ENCODE measurements at places on chromosomes 13 and 19. TPM values are rescaled to one million over a fixed set of nuclear protein-coding genes. Genes with fewer than 3 reads are reported as not detected.

The ACP7 gene
- total RNA-seq: not detected

The PARP4 gene
- 37.3 TPM for total RNA-seq

The URAD gene
- total RNA-seq: not detected

The PSG6 gene
- not detected for total RNA-seq

- no peak for DNase-seq
Measured at GRCh38 chr13:44678197-44678596, 102.1 kb upstream of the TSC22D1 start.

DNA sequence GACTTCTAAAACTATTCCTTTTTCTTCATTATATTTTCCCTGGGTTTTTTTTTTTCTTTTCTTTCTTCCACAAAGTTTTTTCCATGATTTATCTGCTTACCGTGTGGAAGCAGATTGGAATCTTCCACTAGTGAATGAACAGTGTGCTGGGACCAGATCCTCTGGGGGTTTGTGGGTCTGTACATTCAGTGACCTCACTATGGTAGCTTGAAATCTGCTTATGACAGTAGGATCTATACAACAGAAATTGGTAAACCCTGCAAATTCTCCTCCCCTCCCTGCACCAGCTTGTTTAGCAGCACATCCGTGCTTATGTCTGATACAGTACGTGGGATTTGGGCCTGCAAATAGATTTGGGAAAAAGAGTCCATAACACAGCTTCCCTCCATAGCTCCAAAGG, 26.0 kb upstream of the MAB21L1 start:
- no peak for DNase-seq

DNA sequence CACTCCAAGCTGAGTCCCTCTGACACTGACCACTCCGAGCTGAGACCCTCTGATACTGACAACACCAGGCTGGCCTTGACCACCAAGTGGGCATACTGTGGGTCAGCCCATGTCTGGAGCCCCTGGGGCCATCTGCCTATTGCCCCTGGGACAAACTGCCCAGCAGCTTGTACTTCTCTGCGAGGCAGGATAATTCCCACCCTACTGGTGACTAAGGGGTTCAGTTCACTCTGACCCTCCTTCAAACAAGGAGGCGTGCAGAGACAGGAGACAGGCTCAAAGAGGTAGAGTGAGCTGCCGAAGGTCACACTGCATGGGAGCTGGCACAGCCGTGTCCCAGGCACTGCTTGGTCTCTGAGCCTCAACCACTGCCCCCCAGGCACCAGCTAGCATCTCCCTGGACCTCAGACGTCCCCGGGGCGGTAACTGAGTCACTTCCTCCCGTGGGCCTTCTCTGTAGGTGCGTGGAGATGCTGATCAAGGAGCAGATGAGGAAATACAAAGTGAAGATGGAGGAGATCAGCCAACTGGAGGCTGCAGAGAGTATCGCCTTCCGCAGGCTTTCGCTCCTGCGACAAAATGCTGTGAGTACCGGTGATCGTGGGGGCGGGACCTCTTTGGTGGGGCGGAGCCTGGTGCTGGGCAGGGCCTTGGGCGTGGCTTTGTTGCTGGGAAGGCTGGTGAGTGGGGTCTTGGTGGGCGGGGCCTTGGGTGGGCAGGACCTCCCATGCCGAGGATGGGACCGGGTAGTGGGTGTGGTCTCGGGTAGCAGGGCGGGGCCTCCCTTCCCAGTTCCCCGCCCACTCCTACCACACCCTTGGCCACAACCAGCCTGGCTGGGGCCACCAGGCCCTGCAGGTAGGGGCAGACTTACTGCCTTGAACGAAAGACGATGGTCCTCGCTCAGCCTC, 5.8 kb upstream of the USE1 start:
- DNase-seq: no peak

GRCh38 chr13:110921209-110921608, 6.3 kb upstream of the ANKRD10 start:
- DNase-seq: no peak

DNA sequence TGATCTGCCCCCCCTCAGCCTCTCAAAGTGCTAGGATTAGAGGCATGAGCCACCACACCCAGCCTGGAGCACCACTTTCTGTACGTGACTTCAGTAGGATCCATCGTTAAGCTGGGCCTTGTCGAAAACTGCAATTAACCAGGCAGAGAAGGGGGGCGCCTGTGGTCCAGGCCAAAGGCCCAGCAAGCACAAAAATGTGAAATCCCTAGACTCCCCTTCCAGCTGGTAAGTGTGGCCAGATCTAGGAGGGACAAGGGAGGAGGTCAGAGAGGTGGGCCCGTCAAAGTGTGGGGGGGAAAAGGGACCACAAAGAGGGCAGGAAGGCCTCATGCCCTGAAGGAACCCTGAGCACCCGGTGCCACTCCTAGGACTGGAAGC, 13.8 kb downstream of the DDX39A start:
- no peak for DNase-seq

DNA sequence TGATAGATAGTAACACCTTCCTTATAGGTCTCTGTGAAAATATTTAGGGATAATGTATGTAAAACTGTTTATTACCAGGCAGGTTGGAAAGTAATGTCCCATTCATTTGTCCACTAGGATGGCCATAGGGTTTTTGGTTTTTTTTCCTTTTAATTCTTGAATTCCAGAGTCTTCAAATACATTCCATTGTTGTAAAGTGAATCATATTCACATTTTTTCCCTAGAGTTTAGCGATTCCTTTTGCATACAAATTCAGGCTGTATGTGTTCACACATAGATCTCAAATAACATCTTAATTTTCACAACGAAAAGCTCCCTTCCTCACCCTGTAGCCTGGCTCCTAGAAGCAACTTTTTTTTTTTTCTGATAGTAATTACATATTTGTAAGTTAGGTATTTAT, 1.8 kb upstream of the ZNF557 start:
- no peak for DNase-seq

DNA sequence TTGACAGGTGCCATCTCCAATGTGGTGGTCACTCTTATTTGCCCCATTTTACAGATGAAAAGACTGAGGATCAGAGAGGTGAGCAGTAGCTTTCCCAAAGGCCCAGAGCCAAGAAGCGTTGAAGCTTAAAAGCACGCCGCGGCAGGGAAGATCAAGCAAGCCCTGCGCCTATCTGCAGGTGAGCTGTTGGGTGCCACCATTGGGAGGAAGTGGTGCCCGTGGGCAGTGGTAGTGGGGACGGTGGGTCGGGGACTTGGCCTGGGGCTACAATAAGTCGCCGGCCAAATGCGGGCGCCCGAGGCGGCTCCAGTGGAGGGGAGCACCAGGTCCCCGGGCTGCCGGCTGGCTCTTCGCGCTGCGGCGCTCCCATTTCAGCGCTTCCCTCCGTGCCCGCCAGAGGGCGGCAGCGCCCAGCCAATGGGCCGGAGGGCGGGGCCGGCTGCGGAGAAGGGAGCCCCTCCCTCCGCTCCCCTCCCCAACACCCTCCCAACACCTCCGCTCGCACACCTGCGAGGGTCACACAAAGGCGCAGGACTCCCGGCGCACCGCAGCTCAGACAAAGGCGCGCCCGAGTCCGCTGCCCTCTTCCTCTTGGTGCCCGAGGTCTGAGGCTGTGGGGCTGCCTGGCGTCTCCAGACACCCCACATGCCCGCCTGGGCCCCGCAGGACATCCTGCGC, 744 bp upstream of the POU2F2 start:
- DNase-seq: no peak

DNA sequence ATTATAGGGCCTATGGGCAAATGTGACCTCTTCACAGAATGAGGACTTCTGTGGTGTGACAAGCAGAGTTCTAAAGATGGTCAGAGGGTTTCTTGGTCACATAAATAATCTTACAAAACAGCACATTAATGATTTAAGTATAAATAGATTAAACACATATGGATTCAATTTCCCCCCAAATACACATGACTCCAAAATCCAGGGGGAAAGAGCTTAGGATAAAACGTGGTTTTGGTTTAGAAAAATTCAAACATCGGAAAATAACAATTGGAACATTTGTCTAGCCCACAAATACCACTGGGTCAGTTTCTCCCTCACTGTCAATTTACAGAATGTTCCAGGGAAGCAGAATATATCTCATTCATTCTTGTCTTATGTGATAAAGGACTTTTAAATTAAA, 283.1 kb downstream of the COG6 start:
- no peak for DNase-seq

DNA sequence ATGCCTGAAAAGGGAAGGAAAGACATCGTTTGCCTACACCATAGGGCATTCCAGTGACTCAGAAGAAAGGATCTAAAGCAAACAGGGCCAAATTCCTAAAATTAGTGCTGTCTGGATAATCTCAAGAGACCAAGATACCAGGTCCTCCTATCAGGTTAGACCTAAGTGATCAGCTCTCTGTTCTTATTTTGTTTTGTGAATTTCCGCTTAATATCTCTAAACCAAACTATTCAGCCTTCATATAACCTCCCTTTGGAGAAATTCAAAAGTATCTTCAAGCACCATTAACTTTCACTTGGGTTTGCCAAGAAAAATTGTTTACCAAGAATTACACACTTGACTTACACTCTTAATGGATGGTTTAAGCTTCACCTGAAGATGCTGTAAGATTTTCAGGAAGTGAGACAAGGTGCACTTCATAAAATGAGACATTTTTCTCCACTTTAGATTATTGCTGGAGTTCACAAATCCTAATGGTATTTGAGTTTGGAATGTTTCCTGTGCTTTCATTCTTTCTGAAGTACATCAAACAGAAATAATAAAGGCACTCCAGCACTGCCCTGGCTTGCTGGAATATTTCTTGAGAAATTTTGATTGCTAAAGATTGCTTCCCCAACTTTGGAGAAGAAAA, 376.1 kb downstream of the LMO7 start:
- DNase-seq: no peak

- DNase-seq: no peak
Measured at GRCh38 chr19:993831-994393, 6.3 kb upstream of the GRIN3B start.

DNA sequence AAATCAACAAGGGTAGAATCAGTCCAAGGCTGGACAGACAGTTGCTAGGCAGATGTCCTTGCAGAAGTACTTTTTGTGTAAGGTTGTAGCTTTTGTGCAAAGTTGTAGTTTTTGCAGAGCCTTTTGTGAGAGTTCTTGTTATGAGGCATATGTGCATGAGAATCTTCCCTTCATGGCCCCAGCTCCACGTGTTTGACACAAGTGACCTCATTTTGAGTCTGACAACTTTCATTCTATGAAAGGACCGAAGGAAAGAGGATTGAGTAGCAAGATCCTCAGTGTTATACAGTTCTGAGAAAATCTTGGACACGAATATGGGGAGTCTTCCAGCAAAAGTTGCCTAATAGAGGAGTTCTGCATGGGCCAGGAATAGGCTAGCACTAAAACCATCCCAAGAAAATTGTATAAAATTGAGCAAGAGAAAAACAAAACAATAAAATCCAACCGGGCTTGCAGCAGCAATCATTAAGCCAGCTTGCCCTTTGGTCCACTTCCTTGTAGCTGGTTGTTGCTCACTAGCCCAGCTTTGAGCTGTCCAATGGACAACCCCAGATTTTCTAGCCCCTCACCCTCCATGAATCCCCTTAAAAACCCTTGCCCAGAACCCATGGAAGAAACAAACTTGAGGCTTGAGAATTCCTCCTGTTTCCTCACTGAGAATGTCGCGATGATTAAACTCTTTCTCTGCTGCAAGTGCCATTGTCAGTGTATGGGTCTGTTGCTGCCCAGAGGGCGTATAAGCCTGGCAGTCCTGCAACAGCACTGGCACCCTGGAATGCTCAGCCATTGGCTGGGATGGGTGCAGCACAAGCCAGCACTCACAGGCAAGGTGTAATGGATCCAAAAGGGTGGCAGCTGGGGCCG, 6.5 kb downstream of the EPSTI1 start:
- DNase-seq: no peak

- DNase-seq: no peak
Measured at GRCh38 chr13:80477661-80478443, 136.9 kb upstream of the SPRY2 start.

DNA sequence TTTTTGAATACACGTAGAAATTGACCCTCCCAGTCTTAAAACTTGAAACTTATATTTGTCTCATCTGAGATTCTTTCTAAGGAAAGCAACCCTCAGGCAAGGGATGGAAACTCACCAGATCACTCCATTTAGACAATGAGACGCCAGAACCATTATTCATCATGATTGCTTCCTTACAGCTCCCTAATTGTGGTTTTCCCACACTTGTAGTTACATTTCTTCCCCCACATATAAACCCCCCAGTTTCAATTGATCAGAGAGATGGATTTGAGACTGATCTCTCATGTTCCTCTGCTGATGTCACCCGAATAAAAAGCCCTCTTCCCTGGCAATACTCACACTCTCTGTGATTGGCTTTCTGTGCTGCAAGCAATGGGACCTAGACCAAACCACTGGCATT, 197.9 kb upstream of the STARD13 start:
- no peak for DNase-seq

DNA sequence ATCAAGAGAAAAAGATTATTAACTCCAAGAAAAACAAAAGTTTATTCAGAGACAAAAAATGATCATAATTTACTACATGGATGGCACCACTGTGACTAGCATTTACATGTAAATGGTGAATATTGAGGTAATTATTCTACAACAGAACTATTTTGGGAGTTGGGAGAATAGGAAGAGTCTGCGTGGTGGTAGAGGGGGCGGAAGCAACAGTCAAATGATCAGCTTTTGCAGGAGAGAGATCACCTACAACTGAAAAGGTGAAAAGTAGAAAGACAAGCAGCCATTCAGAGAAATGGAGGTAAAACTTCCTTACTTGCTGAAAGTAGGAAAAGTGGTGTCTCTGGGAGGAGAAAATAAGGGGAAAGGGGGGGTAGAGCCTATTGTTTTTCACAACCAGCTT, 62.8 kb upstream of the SACS start:
- no peak for DNase-seq

DNA sequence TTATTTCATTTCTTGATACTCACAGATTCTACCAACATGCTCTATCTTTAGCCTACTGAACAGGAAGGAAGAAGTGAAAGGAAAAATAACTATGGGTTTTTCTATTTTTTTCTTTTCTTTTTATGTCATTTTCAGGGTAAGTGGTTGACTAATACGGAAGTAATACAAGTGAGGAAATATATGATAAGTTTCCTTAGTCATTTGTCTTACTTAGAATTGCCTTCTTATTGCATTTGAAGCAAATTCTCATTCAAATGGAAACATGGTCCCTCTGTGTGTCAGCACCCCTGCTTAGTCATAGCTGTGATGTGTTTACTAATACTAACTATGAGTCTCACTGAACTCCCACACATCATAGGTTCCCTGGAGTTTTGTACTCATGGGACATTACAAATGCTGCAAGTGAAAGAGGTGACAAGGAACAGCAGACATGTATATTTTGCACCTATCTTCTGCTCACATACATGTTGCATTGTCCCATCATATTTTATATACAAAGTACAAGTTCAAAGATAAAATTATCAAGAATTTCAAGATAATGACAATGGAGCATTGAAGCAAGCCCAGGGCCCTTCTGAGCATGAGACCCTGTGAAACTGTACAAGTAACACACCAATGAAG, 60.1 kb downstream of the DCT start:
- DNase-seq: no peak

DNA sequence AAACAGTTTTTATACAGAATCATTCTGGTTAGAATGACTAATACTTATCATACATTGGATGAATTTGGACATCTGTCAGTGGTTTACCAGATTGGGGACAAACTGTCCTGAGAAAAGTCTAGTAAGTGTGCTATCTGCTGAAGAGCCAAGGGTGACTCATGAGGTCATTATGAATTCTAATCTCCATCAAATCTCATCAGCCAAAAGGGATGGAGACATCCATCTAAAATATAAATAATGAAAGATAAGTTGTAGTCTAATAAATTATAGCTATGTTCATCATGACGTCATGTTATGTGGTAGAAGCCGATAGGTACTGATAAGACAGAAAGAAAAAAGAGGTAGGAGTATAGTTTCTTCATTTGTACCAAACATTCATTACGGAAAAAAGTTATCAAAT, 804.4 kb downstream of the PCDH9 start:
- no peak for DNase-seq

- DNase-seq: no peak
Measured at GRCh38 chr13:27991881-27992280, 3.4 kb upstream of the URAD start.
